ENCODE measurements at places on chromosomes 7 and 10.

GRCh38 chr10:23557777-23558176 lies 118.9 kb downstream of the OTUD1 start:
- peaks cover 19% of the 10 kb centered on the region for H3K27me3 ChIP-seq
- no peak for DNase-seq
- H3K36me3 ChIP-seq: no peaks in the 10 kb centered on the region
- no peak overlapping the region for H3K27ac ChIP-seq
- H3K4me3 ChIP-seq: no peak overlapping the region

- peak; percentile 43 for DNase-seq
- H3K36me3 ChIP-seq: peaks cover 34% of the 10 kb centered on the region
- peaks cover 68% of the 10 kb centered on the region for H3K4me1 ChIP-seq
- H3K27me3 ChIP-seq: peaks cover 4% of the 10 kb centered on the region
Observed at GRCh38 chr10:3781468-3782145, 3.4 kb downstream of the KLF6 start.

DNA sequence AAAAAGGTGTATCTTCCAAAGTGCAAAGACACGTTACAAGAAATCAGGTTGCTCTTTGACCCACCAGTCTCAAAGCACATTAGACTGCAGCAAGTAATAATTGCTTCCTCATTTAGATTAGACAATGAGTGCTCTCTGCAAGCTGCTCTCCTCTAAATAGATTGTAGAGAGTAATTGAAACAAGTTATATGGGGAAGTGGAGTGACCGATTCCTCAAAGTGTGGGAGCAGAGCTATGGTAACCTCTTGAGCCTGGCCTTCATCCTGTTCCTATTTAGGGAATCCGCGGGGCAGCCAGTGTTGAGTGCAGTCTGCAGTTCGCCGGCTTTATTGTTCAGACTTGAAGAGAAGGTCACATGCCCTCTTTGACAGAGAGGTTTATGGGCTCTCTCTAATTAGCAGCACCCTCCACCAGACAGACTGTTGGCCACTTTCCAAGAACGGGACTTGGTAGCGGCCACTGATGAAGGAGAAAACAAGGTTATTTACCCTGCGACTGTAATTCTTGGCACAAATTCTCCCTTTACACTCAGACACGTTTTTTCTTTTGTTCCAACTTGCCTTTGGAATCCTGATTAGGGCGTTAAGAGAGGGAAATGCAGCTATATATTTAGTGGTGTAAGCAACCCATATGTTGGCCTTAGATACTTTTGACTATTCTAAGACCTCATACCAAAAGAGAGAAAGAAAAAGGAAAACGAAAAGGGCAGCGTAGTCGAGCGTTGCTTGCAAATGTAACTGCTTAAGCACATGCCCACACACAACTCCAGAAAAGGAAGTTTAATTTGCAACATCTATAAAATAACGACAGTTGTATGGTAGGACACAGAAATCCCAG lies 107.5 kb downstream of the REEP3 start:
- peaks cover 25% of the 10 kb centered on the region for H3K4me1 ChIP-seq
- H3K4me3 ChIP-seq: peak overlapping the region; percentile 96
- no peaks in the 10 kb centered on the region for H3K36me3 ChIP-seq
- no peak for DNase-seq
- H3K27ac ChIP-seq: peak overlapping the region; percentile 89
- no peaks in the 10 kb centered on the region for H3K27me3 ChIP-seq

DNA sequence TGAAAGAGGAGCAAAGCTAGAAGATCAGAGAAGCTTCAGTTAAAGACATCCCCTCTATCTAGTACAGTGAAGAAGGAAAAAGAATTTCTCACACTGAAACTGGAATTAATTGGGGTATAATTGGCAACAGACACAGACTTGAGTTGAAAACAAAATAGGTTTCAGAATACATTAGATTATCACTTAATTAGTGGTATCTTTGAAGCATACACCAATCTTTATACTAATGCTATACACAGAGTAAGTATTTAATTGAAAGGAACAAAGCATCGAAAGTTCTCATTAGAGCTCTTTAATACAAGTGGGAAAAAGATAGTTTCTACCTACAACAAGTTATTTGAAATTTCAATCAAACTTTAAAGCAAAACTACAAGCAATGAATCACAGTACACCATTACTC lies 128.2 kb downstream of the THSD7A start:
- H3K4me3 ChIP-seq: no peak overlapping the region
- H3K27ac ChIP-seq: no peak overlapping the region
- H3K27me3 ChIP-seq: no peaks in the 10 kb centered on the region
- no peaks in the 10 kb centered on the region for H3K36me3 ChIP-seq
- no peak for DNase-seq

All from T-helper 17 cell (primary cell).